ENCODE measurements at places on chromosomes 5 and 9. TPM values are rescaled to one million over a fixed set of nuclear protein-coding genes. Genes with fewer than 3 reads are reported as not detected.

- no peak overlapping the region for H3K27ac ChIP-seq
- H3K4me1 ChIP-seq: no peaks in the 10 kb centered on the region
- DNase-seq: no peak
- H3K36me3 ChIP-seq: no peaks in the 10 kb centered on the region
- H3K27me3 ChIP-seq: no peaks in the 10 kb centered on the region
Observed at GRCh38 chr5:83972236-83972635, 251.6 kb upstream of the HAPLN1 start.

- no peak for DNase-seq
- H3K27me3 ChIP-seq: no peaks in the 10 kb centered on the region
- H3K27ac ChIP-seq: no peak overlapping the region
- H3K4me3 ChIP-seq: no peak overlapping the region
- no peaks in the 10 kb centered on the region for H3K36me3 ChIP-seq
Observed at GRCh38 chr5:19771174-19771835, 216.7 kb downstream of the CDH18 start.

The CARD9 gene
- total RNA-seq: 9.2 TPM

- H3K36me3 ChIP-seq: peaks cover 14% of the 10 kb centered on the region
- no peak for DNase-seq
Observed at GRCh38 chr5:82679660-82680059, 397.5 kb downstream of the TMEM167A start.

DNA sequence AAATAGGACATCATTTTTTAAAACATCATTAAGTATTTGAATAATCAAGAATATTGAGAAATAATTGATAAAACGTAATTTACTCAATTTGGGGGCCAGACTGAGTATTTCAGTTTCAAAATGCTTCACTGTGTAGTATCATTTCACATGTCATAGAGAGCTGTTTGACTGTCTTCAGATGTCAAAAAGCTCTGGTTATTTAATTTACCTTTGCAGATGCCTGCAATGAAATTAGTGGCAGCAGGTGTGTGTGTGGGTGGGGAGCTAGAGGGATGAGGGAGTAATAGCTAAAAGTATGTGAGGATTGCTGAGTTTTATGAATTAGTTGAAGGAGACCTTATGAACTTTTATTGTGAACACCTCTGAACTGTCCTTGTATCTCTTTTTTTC, 567.2 kb upstream of the MEF2C start:
- no peaks in the 10 kb centered on the region for H3K27me3 ChIP-seq
- no peak for DNase-seq
- no peak overlapping the region for H3K27ac ChIP-seq
- H3K36me3 ChIP-seq: no peaks in the 10 kb centered on the region
- no peaks in the 10 kb centered on the region for H3K4me1 ChIP-seq

The SLC46A2 gene
- not detected for total RNA-seq

The OBP2B gene
- not detected for total RNA-seq

DNA sequence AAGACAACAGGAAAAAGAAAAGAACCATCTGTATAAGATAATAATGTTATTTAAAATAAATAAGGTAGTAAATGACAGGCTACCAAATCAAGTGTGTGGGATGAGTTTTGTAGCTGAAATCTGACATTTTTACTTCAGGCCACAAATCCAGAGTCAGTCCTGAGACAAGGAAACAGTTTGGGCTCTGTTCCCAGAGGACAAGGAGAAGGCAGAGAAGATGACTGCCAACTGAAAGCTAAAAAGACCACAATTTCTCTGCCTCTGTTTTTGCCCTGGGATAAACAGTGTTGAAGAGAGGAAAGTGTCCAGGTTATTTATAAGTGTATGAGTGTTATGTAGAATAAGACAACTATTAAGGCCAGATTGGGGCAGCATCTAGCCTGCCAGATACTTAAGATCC, 180.5 kb downstream of the NFIB start:
- no peak overlapping the region for H3K27ac ChIP-seq
- H3K36me3 ChIP-seq: no peaks in the 10 kb centered on the region
- no peaks in the 10 kb centered on the region for H3K4me1 ChIP-seq
- no peak for DNase-seq
- no peaks in the 10 kb centered on the region for H3K27me3 ChIP-seq

The LEAP2 gene
- 6.0 TPM for total RNA-seq

The ASTN2 gene
- total RNA-seq: 3.1 TPM

- no peak for DNase-seq
- peak overlapping the region; percentile 19 for H3K4me3 ChIP-seq
- peak overlapping the region; percentile 73 for H3K27ac ChIP-seq
Observed at GRCh38 chr5:73435759-73436534, 12.6 kb downstream of the FOXD1 start.

The HAPLN1 gene
- total RNA-seq: not detected
